ENCODE measurements at places on chromosomes 4 and X.

DNA sequence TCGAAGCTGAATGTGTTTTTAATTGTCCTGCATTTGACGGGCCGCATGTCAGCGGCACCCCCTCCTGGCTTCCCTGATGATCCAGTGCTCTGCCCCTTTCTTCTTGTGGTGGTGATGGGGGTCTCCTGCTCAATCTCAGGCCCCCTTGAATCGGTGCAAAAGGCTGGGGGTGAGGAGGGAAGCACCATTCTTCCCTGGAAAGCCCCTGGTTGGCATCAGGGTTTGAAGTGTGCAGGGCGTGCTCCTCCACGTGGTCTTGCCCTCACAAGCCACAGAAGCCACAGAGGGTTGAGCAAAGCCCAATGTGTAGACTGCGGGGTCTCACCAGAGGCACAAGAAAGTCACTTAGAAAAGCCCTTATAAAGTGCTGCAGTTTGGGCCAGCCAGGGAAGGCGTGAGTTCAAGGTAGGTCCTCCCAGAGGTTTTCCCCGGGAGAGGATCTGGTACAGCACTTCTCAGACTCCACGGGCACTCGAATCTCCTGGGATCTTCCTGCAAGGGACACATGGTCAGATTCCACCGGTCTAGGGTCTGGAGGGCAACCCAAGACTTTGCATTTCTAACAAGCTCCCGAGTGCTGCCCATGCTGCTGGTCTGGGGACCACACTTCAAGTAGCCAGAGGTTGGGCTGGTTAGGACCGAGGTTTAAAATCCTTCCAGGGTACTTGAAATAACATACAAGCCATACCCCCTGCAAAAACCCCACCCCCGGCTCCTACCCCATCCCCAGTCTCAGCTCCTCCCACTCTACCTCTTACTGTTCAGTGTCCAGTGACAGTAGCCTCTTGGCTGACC, 35.1 kb downstream of the PSAPL1 start:
- no peak for DNase-seq

GRCh38 chr4:52105276-52105675, 54.2 kb downstream of the SPATA18 start:
- no peak for DNase-seq

- no peak for DNase-seq
Observed at GRCh38 chr4:185945906-185946305, 123.0 kb upstream of the TLR3 start.

- no peak for DNase-seq
Observed at GRCh38 chr4:17068891-17069290, 170.4 kb upstream of the LDB2 start.

DNA sequence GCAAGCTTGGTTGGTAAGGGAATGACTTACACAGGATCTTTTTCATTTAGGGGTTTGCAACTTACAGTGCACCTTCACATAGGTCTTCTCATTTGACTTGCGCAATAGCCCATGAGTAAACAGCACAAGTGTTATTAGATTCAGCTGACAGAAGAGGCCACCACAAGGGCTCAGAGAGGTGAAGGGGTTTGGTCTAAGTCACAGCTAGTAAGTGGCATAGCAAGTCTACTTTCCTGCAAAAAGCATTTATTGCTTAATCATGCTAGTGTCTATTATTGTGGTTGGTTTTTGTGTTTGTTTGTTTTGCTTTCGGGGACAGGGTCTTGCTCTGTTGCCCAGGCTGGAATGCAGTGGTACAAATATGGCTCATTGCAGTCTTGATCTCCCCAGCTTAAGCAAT, 83.3 kb downstream of the SPRY1 start:
- DNase-seq: no peak

GRCh38 chr4:15695729-15696128, 7.1 kb upstream of the BST1 start:
- DNase-seq: no peak

- DNase-seq: no peak
Observed at GRCh38 chr4:73523126-73523525, 41.6 kb downstream of the AFM start.

GRCh38 chr4:128813965-128814364, 4.5 kb downstream of the JADE1 start:
- no peak for DNase-seq

GRCh38 chrX:132059973-132060540, 37.0 kb downstream of the STK26 start:
- DNase-seq: no peak

GRCh38 chrX:113868177-113868576, 715.7 kb upstream of the HTR2C start:
- DNase-seq: no peak

DNA sequence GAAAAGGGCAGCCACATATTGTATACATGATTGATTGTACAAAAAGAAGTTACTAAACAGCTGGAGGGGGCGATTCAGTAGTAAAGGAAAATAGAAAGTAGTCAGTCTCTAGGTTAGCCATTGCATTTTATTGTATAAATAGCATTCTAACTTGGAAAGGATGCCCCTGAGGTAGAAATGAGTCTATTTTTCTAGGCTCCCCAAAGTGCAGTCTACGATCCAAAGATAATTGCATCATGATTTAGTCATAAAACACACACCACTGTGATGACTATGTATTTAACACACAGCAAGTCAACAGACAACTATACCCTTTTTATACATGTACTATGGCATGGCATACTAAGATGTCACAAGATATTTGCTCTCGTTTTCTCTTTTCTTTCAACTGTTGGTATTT, 204.9 kb downstream of the APBB2 start:
- no peak for DNase-seq

- no peak for DNase-seq
Observed at GRCh38 chr4:86670756-86671155, 76.6 kb downstream of the PTPN13 start.

- no peak for DNase-seq
Observed at GRCh38 chr4:8539661-8540060, 40.5 kb upstream of the GPR78 start.

DNA sequence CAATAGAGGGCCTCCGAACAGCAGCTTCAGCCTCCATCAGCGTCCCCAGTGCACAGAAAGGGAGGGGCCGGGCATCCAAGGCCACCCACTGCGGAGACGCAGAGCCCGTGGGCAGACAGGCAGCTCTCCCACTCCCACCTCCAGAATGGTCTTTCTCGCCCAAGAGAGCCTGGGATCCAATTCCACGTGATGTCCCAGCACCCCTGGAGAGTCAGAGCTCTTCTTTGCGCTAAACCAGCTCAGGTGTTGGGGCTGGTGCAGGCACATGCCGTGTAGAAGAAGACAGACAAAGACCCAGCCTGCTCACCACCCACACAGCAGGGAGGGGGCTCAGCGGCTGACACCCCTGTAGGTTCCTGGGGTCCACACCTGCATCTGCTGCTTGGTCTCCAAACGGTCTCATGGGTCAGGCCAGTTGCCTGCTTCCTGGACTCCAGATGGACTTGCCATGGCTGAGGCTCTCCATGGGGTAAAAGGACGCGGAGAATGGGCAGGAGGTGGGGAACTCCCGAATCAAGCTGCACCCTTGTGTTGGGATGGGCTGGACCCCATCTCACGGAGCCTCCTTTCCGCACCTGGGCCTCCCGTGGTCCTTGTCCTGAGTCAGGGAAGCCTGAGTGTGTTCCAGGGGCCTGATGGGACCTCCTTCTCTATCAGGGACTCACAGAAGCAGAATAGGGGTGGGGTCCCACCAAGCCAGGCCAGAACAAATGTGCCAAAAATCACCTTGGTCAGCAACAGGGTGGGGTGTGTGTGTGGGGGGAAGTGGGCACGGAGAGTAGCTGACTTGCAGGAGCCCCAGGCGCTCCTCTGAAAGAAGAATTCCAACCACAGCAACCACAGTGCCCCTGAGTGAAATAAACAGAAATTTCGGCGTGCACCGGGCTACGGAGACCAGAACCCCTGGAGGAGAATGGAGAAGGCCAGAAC, 11.6 kb upstream of the ASMTL start:
- no peak for DNase-seq

- no peak for DNase-seq
Observed at GRCh38 chr4:10075953-10076391, 40.6 kb downstream of the WDR1 start.

GRCh38 chrX:133213117-133213516, 5.0 kb downstream of the TFDP3 start:
- DNase-seq: no peak

GRCh38 chr4:156633847-156634246, 337.8 kb downstream of the PDGFC start:
- DNase-seq: no peak

DNA sequence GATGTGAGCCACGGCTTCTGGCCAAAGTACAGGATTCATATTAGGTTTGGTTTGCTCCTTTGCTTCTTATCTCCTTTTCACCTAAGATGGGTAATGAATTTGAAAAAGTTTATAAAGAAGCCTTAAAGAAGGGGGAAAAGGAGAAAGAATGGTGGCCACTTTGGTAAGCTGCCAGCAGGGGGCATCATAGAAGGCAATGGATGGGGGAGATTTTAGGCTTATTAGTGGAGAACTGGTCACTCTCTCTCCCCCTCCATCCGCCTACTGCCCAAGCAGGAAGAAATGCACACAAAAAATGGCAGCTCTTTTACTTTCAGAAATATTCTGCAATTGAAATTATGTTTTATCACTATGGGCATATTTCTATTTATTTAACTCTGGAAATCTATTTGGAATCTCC, 32.0 kb downstream of the SPARCL1 start:
- DNase-seq: no peak

DNA sequence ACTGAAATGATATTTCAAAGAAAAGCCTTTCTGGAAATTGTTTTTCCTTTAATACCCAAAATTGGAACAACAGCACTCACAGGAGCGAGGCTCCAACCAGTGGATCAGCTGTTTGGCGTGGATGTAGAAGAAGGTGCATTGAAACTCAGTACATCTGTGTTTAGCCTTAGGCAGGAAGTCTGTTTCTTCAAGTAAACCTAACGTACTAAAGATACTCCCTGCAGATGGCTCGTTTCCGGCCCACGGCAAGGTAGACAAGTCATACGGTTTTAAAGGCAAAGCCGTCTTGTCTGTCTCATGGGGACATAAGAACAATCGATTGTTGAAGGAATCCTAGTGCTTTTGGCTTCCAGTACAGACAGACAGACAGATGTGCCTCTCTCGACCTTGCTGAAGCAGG, 50.0 kb upstream of the CLCN4 start:
- no peak for DNase-seq

All from urothelium cell line (cell line).